GM23338 (cell line): ENCODE measurements at places on chromosomes 1 and 21. TPM values are rescaled to one million over a fixed set of nuclear protein-coding genes. Genes with fewer than 3 reads are reported as not detected.

- no peaks in the 10 kb centered on the region for H3K36me3 ChIP-seq
- peaks cover 36% of the 10 kb centered on the region for H3K4me1 ChIP-seq
- H3K27me3 ChIP-seq = peaks cover 47% of the 10 kb centered on the region
- no peak for DNase-seq
- H3K27ac ChIP-seq = no peak overlapping the region
- peak overlapping the region; percentile 93 for H3K4me3 ChIP-seq
These were observed 304 bp upstream of the GNG12 start for GRCh38 chr1:67833602-67833940.

GRCh38 chr1:116971965-116972673 lies 29.4 kb upstream of the CD101 start:
- peaks cover 20% of the 10 kb centered on the region for H3K36me3 ChIP-seq
- no peaks in the 10 kb centered on the region for H3K4me1 ChIP-seq
- H3K27me3 ChIP-seq = no peaks in the 10 kb centered on the region
- no peak overlapping the region for H3K4me3 ChIP-seq

DNA sequence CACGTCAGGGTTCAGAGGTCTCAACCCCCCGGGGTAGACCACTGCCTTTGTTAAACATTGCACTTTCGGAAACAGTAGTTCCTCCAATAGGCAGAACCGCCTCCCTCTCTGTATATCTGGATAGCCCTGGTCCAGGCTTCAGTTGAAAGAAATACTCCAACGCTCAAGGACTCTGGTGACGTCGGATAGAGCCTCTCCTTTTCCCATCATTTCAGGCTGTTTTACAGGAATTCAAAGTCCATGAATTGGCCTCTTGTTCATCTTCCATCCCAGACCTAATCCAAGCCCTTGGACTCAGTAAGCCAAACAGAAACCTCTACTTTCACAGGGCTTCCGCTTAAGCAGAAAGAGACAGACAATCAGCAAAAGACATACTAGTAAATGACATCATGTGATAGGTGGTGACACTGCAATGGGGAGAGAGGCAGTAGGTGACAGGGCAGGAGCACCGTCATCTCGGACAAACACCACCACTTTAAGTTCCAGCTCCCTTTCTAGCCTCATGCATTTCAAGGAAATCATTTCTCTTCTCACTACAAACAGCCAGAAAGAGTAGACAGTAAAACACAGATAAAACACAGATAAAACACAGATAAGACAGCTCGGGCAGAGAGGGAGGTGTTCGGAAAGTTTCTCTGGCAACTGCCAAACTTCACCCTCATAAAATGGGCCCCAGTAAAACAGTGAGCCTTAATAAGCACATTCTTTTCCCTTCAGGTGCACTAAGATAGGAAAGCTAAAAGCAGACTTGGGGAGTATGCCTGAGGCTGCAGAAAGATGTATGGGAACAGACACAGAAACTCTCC lies 2.3 kb upstream of the PLA2G2A start:
- no peak overlapping the region for H3K27ac ChIP-seq
- no peaks in the 10 kb centered on the region for H3K27me3 ChIP-seq
- H3K36me3 ChIP-seq = no peaks in the 10 kb centered on the region
- DNase-seq = no peak
- peaks cover 16% of the 10 kb centered on the region for H3K4me1 ChIP-seq

DNA sequence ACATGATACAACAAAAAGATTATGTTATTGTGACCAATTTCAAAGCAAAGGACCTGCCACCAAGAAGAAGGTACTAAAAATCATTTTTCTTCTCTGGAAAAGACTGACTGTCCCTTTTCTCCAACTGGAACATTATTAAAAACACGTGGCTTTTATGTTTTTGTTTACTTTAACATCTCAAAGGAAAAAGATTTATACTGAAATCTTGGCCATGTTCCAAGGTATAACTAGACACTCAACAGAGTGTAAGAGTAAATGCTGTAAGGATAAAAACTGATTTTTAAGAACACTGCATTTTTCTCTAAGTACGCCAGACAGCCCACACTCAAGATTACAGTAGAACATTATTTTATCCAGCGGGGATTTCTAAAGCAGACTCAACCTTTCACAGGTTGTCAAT lies 62.1 kb downstream of the BRWD1 start:
- no peak for DNase-seq
- no peaks in the 10 kb centered on the region for H3K27me3 ChIP-seq
- no peak overlapping the region for H3K27ac ChIP-seq
- H3K4me1 ChIP-seq = no peaks in the 10 kb centered on the region
- H3K36me3 ChIP-seq = peaks cover 20% of the 10 kb centered on the region; the same call in 1 of the 2 replicates

- no peaks in the 10 kb centered on the region for H3K27me3 ChIP-seq
- H3K36me3 ChIP-seq = no peaks in the 10 kb centered on the region
- H3K4me1 ChIP-seq = no peaks in the 10 kb centered on the region; the same call in 1 of the 2 replicates
- H3K27ac ChIP-seq = no peak overlapping the region
These were observed 15.1 kb downstream of the ZBTB8B start for GRCh38 chr1:32480003-32480402.

GRCh38 chr1:56539520-56539931 lies 39.8 kb downstream of the PLPP3 start:
- H3K36me3 ChIP-seq = 0 out of 2 replicates have a peak, but pooled peaks cover 6% of the 10 kb centered on the region
- H3K4me1 ChIP-seq = peaks cover 88% of the 10 kb centered on the region
- DNase-seq = no peak
- no peaks in the 10 kb centered on the region for H3K27me3 ChIP-seq

Gene STXBP3
- total RNA-seq = 34.0 and 37.4 TPM in 2 replicates

GRCh38 chr1:208093046-208093445 lies 151.1 kb downstream of the PLXNA2 start:
- H3K4me3 ChIP-seq = no peak overlapping the region
- H3K4me1 ChIP-seq = peaks cover 5% of the 10 kb centered on the region; the same call in 1 of the 2 replicates
- DNase-seq = no peak

GRCh38 chr21:27219068-27219467 lies 252.2 kb upstream of the ADAMTS5 start:
- H3K27me3 ChIP-seq = no peaks in the 10 kb centered on the region
- DNase-seq = no peak
- no peak overlapping the region for H3K4me3 ChIP-seq
- no peak overlapping the region for H3K27ac ChIP-seq
- H3K36me3 ChIP-seq = no peaks in the 10 kb centered on the region

GRCh38 chr1:92411511-92411910 lies 75.2 kb downstream of the GFI1 start:
- H3K27me3 ChIP-seq = no peaks in the 10 kb centered on the region
- H3K27ac ChIP-seq = no peak overlapping the region
- H3K4me3 ChIP-seq = no peak overlapping the region
- no peaks in the 10 kb centered on the region for H3K36me3 ChIP-seq
- H3K4me1 ChIP-seq = no peaks in the 10 kb centered on the region

DNA sequence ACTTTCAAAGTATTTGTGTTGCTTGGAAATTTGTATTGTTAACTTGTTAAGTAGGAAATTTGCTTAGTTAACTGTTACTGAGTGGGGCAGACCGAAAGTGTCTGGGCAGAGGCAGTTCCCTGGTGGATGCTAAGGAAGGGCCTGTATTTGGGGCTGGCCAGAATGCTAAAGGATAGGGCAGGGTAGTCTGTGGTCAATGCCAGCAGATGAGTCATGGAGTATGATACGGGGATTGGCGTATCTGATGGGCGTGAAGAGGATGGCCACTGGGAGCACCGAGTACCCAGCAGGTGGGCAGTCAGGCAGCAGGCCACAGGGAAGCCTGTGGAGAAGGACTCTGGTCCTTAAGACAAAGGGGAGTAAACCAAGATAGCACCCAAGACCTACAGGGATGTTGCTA lies 46.6 kb upstream of the SCAF4 start:
- no peaks in the 10 kb centered on the region for H3K36me3 ChIP-seq
- no peak for DNase-seq
- H3K4me1 ChIP-seq = no peaks in the 10 kb centered on the region

DNA sequence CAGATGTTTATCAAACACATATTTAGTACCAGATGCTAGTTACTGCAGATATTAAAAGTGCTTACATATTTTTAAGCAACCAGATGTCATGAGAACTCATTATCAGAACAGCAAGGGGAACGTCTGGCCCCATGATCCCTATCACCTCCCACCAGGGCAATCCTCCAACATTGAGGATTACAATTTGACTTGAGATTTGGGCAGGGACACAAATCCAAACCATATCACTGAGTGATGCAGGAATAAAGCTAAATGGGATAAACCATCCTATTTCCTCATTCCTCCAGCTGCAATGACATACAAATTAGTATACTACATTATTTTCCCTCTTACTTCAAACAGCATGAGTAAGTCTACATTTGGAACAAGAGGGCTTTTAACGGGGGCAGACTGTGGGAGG lies 3.1 kb upstream of the KCNK2 start:
- DNase-seq = no peak
- H3K4me3 ChIP-seq = no peak overlapping the region
- peaks cover 68% of the 10 kb centered on the region for H3K27me3 ChIP-seq
